Fibroblast of gingiva (primary cell): ENCODE measurements at places on chromosomes 6 and 20.

- no peak for DNase-seq
These were observed 18.6 kb upstream of the HBS1L start for GRCh38 chr6:135073217-135073616.

DNA sequence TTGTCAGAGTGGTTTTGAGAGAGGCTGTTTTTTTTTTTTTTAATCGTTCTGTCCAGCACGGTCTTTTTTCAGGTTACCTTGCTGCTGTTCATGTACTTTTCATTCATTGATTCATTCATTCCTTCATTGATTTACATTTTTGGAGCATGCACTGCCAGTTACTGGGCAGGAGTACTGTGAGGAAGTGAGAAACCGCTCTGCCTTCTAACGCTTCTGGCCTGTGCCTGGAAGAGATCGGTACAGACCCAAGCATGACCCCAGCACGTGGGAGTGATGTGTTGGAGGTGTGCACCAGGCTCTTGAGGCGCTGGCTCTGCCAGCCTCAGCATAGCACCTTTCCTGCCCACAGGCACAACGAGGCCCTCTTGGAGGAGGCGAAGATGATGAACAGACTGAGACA, 9.1 kb downstream of the RIPK1 start:
- DNase-seq: no peak

- no peak for DNase-seq
These were observed 4.0 kb upstream of the CDH22 start for GRCh38 chr20:46312075-46312944.

DNA sequence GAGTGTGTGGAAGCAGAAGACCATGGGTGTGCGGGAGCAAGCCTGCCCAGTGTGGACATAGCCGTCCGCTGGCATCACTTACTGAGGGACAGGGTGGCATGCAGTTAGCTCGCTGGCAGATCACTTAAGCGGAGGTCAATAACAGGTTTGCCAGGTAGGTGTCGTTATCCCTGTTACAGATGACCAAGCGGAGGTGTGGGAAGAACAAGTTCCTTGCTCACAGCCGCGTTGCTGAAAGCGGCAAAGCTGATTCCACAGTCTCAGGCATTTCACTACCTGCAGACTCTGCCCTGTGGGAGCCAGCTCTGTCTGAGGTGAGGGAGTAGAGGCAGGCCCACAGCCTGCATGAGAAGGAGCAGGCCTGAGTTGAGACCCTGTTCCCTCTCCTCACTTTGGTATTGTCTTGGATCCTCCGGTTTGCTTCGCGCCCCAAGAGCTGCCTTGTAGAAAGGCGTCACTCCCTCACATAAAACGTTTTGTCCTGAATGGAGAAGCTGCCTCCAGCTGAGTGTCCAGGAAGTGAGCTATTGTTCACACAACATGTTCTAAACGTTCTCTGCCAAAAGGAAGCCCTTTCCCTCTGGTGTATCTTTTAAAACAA, 96.9 kb downstream of the TCP11 start:
- no peak for DNase-seq

- DNase-seq: no peak
These were observed 6.1 kb upstream of the TBX18 start for GRCh38 chr6:84770521-84770920.

DNA sequence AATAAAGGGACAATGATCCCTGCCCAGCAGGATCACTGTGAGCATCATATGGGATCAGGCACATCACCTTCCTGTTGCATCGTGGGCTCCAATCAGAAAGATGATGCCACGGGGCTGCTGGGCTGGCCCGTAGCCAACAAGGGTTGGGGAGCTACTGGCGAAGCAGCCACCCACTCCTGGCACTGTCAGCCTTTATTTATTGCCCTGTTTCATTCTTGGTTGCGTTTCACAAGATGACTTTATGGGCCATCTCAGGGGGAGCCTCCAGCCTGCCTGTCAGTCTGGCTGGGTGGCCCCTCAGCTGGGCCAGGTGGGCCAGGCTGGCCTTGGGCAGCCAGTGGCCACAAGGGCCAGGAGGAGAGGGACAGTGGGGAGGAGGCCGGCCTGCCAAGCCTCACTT, 17.3 kb downstream of the VSTM2L start:
- DNase-seq: no peak

DNA sequence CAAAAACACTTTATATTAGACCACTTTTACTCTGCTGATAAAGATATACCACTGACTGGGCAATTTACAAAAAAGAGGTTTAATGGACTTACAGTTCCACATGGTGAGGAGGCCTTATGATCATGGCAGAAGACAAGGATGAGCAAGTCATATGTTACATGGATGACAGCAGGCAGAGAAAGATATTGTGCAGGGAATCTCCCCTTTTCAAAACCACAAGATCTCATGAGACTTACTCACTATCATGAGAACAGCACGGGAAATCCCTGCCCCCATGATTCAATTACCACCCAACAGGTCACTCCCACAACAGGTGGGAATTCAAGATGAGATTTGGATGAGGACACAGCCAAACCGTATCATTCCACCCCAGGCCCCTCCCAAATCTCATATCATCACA, 1383.8 kb upstream of the MAP3K7 start:
- DNase-seq: no peak

DNA sequence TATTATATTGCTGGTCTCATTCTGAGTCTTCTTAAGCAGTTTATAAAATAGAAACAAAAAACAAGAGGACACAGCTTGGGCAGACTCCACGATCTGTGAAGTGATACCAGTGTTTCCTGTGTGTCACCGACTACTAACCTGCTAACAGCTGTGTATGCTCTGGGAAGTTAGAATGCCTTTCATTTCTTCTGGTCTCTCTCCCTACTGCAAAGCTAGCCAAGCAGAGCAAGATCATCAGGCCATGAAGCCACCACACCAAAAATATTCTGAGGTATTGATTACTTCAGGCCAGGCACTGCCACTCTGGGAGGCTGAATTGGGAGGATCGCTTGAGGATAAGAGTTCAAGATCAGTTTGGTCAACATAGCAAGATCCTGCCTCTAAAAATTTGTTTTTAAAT, 46.9 kb upstream of the SMIM29 start:
- no peak for DNase-seq

- DNase-seq: no peak
These were observed 6.0 kb upstream of the RIPPLY2 start for GRCh38 chr6:83847179-83847578.

DNA sequence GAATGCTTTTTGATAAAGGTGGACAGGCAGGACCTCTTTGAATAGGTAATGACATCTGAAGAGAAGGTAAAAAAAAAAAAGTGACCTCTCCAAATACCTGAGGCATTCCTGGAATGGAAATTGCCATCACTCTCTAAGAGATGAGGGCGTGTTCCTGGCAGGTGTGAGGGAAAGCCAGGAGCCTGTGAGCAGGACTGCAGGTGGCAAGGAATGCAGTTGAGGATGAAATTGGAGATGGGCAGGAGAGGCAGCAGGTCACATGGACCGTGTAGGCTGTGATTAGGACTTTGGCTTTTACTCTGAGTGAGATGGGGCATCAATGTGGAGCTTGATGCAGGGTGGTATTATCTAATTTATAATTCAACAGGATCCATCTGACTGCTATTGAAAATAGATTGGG, 227.4 kb downstream of the LRFN2 start:
- no peak for DNase-seq

GRCh38 chr6:56574292-56574691, 68.4 kb downstream of the DST start:
- no peak for DNase-seq

DNA sequence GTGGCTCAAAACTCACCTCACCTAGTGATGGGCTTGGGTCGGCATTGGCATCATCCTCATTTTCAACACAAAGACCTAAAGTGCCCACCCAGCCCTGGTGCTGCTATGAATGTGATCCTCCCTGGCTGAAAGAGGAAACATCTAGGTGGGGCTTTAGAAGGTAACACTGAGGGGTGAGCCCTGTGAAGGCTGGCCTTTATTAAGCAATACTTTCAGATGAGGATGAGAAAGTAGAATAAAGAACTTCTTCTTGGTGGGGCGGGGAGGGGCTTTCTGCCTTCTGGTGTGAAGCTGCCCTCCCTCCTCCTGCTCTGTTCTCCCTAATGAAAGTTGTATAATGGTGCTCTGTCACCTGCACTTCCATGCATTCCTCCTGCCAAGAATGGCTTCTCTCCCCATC, 133.0 kb upstream of the TRAF3IP2 start:
- DNase-seq: no peak
